ENCODE measurements at places on chromosomes 11 and 22. TPM values are rescaled to one million over a fixed set of nuclear protein-coding genes. Genes with fewer than 3 reads are reported as not detected.

GRCh38 chr11:131724436-131724975, 354.1 kb downstream of the NTM start:
- no peak for DNase-seq

DNA sequence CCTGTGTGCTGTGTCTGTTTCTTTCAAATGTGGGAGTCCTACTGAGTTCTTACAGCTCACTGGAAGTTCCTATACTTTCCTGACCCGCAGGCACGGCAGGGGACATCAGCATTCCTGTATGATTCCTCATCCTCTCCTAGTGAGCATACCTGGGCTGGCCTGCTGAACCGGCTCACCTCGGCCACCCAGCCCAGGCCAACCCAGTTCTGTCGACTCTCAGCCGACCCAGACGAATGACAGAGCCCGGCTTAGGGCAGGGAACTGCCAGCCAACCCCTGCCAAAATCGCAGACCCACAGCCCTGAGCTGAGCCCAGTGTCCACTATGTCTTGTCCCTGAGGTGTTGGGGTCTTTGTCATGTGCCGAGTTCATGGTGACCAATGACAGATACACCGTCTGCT, 339.7 kb downstream of the BRD1 start:
- DNase-seq = no peak

GRCh38 chr11:31582697-31583096, 73.1 kb downstream of the ELP4 start:
- DNase-seq = no peak

DNA sequence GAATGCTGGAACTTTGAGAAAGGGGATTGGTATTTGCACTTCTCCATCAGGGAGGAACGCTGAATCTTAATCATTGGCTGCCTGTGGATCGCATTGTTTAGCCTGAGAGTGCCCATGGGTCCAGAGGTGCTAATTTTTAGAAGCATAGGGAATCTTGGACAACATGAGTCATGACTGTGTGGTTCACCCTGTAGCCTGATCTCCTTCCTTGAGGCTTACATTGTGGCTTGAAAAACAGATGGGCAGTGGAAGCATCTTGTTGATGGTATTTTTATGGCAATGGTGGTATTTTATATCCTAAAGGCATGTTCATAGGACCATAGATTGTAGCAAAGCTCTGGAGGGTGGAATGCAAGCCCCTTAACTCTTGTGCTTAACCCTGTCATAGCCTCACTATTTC, 99.2 kb upstream of the DBX1 start:
- no peak for DNase-seq

DNA sequence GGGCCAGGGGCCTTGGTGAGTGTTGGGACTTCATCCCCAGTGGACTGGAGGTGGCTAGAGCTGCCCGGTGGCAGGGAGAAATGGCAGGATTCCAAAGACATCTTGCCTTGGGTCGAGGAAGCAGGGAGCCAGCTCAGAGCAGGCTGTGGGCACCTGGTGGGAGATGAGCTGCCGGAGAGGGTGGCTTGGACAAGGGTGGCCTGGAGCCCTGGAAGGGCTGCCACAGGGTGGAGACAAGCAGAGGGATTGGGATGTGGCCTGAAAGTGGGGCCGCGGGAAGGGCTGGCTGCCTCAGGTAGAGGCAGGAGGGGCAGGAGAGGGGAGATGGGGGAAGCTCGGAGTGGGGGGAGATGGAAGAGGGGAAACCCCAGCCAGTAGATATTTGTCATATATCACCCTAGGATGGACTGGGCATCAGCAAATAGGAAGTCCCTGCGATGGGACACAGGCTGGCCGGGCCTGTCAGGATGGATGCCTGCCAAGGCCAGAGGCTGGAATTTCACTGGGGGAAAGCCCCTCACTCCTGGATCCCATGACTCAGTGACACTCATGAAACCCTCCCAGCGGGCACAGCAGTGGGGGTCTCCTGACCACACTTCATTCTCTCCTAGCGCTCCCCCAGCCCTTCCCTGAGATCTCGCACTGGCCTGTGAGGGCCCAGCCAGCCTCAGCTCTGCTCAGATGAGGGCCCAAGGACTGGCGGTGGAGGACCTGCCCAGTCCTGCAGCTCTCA, 72.0 kb upstream of the SHISAL1 start:
- peak; percentile 57 for DNase-seq

DNA sequence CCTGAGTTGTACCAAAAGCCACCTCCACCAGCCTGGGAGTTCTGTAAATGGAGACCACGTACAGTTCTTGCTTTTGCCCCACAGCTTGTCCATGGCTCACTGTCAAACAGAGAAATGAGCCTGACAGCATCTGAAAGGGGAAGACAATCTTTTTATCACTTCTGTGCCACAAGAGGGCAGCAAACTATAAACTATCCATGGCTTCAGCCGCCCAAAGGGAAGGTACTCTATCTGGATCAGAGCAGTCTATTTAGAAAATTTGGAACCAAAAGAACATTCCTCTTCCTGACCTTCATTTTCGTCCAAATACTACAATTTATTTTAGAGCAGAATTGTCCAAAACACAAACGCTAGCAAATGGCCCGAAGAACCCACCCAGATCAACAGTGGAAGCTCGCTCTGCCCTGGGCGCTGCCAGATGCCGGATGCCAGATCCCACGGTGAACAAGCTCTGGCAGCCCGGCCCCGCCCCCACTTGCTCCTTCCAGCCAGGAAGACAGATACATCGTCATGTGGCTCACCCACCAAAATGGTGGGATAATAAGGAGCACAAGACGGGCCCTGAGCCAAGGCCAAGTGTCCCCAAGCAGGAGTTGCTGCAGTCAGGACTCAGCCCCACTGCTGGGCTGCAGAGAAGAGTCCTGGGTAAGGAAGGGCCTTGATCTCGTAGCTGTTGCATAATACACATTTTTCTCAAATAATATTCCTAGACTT, 23.9 kb upstream of the SCGB1A1 start:
- DNase-seq = peak; percentile 95

GRCh38 chr11:46914363-46914762, 4.0 kb downstream of the LRP4 start:
- peak; percentile 97 for DNase-seq

- DNase-seq = no peak
These were observed 15.2 kb downstream of the UFD1 start for GRCh38 chr22:19463491-19464469.

DNA sequence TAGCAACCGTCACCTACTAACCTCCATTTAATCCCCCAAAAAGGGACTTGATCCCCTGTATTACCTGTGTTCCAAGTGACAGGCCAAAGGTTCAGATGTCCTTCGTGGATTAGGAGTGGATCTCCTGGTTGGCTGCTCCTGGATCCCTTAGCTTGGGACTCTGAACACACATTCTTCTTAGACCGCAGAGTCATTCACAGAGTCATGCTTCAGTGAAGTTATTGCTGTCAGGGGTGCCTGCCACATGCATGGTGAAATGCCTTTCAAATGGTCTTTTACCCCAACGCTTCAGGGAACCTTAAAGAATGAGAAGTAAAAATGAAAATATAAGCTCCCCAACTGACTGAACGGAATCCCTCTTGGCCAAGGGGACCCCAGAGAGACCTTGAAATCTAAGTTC, 49.1 kb downstream of the ADAMTS8 start:
- no peak for DNase-seq

DNA sequence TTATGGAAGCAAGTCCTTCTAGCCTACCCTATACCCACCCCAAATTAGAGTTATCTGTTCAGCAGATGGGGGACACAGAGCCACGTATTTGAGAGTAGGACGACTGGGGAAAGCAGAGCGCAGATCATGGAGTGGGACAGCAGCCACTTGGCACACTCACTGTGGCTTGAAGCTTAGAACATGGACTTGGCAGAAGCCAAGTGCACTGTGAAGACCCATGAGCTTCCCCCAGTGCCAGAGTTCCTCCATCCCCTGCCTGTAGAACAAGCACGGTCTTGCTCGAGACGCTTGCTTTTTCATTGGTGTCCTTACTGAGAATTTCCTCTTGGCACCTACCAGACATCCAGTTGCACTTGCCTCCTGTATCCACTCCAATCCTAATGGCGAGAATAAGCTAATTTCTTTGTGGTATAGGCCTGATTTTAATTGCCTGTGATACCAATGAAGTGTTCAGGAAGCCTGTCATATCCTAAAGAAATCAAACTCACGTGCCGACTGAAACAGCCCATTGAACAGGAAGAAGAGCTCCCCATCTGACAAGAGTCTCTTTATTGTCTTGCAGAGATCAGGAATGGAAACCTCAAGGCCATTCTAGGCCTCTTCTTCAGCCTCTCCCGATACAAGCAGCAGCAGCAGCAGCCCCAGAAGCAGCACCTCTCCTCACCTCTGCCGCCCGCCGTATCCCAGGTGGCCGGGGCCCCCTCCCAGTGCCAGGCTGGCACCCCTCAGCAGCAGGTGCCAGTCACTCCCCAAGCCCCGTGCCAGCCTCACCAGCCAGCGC, 166.9 kb downstream of the NAV2 start:
- no peak for DNase-seq

DNA sequence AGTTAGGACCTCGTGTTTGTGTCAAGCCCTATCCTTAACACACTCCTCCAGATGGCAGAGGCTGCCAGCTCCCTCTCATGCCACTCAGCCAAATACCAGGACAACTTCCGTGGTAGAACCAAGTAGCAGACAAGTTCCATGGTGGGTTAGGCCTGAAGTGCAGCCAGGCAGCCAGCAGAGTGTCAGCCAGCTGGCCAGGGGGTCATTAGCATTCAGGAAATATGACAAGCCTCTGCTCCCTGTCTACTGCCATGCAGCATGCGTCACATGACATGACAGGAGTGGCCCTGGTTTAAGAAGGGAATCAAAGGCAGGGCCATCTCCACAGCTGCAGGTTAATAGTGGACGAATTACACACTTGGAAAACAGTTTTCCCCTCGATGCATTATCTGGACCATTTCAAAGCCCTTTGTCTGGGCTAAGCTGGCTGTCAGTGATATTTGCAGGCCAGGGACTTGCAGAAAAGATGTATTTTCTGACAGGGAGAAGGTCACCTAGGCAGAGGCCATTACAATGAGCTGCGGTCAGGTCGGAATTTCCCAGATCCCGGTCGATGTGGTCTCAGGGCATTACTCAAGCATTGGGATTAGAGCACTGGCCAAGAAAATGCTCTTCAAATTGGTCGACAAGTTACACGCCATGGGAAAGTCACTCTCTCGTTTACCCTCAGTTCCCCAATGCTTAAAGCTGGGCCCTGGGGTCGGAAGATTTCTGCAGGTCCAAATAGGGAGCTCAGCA, 461.7 kb upstream of the CADM1 start:
- DNase-seq = no peak

CDKN1C gene
- 10.9 TPM for total RNA-seq

DNA sequence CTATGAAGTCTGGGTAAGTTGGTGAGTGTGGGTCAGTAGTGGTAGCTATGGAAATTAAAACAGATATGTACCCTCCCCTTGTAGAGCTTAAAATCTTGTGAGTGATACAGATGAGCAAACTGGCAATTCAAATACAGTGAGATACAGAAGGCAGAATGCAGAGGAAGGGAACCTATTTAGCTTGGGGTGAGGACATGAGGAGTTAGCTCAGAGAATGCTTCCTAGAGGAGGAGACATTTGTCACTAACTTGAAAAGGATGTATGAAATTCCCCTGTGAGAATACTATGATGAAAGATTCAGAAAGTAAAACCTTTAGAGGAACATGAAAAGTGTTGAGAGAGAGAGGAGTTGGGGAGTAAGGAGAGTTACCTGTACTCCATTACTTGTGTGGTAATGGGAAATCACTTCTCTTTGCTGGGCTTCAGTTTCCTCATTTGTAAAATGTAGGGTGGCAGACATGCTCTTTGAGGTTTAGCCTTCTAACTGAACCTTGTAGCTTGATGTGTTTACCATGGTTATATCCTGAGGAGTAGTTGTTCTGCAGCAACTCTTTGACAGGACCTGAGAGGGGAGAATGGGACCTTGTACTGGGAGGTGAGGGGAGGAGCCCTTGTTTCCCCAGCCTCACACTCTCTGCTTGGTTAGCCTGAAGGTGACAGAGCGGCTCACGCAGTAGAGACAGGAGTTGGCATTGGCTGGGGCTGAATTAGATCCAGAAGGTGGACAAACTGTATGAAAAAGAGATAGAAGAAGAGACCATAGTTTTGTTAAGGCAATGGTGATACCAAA, 17.9 kb downstream of the SWAP70 start:
- no peak for DNase-seq

GRCh38 chr11:34174412-34175041, 69.1 kb downstream of the NAT10 start:
- DNase-seq = peak; percentile 99

GRCh38 chr11:123035831-123036230, 26.1 kb downstream of the HSPA8 start:
- DNase-seq = no peak
